ENCODE measurements at places on chromosomes 2 and 18.

- no peak for DNase-seq
Measured at GRCh38 chr2:168583064-168583709, 127.1 kb downstream of the CERS6 start.

GRCh38 chr18:45877403-45877802 lies 51.9 kb downstream of the SIGLEC15 start:
- no peak for DNase-seq

DNA sequence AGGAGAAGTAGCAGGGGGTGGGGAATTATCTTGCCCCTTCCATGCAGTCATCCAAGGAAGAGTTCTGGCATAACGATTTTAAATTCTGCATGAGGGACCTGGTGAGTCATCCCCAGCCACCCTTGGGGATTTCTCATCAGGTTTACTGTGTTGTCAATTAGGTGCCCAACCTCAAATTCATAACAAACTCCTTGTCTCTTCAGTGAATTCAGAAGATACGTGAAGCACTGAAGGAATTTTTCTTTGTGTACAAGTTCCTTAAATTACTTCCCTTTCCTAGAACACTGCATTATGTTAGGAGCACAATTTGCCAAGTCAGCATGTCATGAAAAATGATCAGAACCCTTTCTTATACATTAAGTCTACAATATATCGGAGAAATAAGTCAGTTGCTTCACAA lies 70.8 kb upstream of the NOSTRIN start:
- no peak for DNase-seq

- DNase-seq, result no peak
Measured at GRCh38 chr18:9740071-9740470, 32.0 kb downstream of the RAB31 start.

DNA sequence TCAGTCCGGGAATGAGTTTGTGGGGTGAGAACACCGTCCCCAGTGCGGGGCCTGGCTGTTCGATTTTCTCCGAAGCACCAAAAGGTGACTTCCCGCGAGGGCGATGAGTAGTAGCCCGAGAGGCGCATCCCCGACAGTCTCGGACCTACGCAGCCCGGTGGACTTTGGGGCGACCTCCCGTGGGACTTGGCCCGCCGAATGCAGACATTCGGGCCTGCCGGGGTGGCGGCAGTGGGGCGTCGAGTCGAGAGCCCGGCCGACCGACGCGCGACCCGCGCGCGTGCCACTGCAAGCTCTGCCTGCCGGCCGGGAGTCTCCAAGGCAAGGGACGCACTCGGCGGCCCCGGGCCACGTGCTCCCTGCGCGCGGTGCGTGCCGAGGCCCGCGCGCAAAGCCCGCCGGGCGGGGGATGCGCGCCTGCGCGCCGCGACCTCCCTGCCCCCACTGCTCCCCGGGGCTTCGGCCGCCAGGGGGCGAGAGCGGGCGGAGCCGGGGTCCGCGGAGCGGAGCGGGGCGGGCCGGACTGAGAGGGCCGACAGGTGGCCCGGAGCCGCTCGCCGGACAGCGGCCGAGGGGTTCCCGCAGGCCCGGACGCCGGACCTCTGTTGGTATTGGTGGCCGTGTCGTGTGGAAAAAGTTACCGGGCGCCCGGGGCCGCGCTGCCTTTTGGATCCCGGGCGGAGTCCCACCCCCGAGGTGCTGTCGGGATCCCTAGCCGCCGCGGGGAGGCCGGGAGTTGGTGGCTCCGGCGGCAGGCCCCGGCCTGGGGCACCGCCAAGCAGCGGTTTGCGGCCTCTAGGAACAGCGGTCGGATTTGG lies 1.9 kb downstream of the PTMA start:
- DNase-seq, result peak; percentile 80

DNA sequence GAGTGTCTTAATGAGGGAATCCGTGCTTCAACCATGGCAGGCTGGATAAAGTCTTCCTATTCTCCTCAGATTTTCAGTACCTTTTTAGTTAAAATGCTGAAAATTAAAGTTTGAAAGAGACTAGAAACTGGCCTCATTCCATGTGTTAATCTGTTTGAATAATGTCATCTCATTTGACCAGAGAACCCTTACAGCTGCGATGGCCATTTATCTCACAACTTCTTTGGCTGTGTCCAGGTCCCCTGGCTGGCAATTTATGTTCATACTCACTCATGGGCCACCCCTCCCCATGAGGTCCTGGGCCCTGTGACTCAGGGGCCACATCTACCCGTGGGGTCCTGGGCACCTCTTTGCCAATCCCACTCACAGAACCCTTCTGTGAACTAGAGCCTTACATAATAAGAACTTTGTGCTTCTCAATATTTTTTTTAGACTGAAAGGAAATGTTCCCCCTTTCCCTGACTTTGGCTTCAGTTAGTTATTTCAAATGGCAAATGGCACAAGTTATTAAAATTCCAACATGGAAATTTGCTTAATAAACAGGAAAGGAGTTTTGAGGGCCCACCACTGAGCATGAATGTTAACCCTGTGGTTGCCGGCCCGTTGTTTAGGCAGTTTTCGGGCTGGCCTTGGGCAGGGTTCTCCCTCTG lies 134.6 kb downstream of the UXS1 start:
- no peak for DNase-seq

DNA sequence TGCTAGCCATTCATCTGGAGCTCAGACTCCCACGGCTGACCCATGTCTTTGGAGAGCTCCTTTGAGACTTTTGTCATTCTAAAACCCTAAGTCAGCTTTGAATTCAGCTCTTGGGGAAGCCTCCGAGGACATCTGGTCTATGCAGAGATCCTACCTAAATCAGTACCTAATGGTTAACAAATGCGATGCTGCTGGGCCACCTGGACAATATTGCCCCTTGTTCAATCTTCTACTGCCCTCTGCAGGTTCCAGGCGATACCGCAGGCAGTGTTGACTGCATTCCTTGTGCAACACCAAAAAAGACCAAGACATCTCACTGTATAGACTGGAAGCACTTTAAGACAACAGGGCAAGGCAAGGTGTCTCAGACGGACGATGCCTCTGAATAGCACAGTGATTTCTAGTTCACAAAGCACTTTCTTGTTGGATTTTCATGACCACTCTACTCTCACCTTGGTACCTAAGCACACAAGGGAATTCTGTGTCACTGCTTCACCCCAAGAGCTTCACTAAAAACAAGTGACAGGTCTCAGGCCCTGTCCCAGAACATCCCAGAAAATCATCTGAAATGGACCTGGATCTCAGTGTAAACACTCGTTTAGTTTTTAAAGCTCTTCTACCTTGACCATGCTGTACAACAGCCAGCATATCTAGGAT lies 80.9 kb downstream of the XDH start:
- DNase-seq, result peak; percentile 89

- DNase-seq, result no peak
Measured at GRCh38 chr2:241857572-241858121, 1.0 kb downstream of the PDCD1 start.

GRCh38 chr2:238761868-238762267 lies 86.0 kb upstream of the TWIST2 start:
- peak; percentile 37 for DNase-seq

DNA sequence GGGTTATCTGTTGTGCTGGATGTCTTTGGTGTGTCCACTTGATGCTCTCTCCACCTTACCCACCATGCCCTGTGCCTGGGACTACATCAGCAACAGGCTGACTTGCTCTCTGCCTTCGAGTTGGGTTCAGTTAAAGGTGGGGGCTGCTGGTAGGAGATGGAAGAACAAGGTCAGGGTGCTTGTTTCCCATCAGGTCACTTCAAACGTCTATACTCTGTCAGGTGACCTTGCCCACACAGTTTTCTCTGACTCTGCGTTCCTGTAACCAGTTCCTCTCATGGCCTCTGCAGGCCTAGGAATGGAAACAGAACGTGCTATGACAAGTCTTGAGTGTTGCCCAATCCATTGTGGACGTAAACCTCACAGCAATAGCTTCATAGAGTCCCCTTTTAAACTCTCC lies 38.4 kb upstream of the PAPOLG start:
- DNase-seq, result peak; percentile 50

- DNase-seq, result no peak
Measured at GRCh38 chr2:238173692-238174091, 14.9 kb downstream of the ERFE start.

DNA sequence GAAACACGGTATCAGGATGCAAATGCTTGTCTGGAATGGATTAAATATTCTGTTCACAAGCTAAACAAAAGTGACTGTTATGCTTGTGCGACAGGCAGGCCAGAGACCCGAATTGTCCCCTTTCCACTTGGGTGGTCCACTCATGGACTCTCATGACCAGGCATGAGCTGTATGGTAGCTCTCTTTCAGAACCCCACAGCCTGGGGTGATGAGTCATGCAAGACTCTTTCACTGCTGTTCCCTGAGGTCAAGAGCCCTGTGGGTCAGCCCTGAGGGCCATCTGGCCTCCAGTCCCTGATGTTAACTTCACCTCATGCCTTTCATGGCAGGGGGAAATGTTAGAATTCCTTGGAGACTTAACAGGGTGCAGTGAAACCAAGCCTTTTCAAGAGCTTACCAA lies 13.7 kb upstream of the SAP130 start:
- no peak for DNase-seq

DNA sequence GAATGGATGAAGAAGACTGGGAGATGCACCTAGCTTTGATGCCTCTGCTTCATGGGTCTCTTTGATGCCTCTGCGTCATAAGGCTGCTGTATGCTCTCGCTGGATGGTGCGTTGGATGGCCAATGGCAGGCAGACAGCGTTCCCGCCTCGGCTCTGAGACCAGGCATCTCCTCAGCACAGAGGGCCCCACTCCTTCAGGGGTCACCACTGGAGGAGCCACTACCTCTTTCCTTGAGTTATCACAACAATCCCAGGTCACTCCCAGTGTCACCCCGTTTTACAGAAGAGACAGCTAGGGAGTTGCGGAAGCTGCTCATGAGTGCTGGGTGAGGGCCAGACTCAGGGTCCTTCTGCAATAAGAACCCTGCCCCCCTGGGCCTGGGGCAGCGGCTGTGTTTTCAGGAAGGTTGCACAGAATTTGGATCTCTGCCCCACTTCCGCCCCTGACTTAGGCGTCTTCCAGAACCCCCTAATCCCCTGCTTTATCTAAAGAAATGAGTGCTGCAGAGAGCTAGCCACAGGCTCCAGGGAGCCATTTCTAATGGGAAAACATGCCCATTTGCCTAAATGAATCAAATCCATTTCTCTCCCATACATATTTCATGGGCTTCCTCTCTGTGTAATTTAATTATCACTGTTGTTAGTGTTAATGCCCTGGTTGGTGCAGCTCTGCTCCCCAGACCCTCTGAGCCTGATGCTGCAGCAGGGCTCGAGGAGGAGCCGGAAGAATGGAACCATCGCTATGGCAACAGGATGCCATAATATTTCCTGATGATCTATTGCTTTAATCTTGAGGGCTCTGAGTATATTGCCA lies 131.8 kb upstream of the HS6ST1 start:
- DNase-seq, result peak; percentile 46

- no peak for DNase-seq
Measured at GRCh38 chr2:136284226-136285119, 166.5 kb upstream of the CXCR4 start.

All from umbilical cord (tissue), 2 donors.